CD4-positive, alpha-beta T cell treated with Interleukin-15 for 1 hour (primary cell): ENCODE measurements at places on chromosomes 1 and 21.

- DNase-seq = no peak
Measured at GRCh38 chr1:62840555-62840954, 56.6 kb downstream of the ATG4C start.

- no peak for DNase-seq
Measured at GRCh38 chr1:208479435-208479834, 235.3 kb upstream of the PLXNA2 start.

DNA sequence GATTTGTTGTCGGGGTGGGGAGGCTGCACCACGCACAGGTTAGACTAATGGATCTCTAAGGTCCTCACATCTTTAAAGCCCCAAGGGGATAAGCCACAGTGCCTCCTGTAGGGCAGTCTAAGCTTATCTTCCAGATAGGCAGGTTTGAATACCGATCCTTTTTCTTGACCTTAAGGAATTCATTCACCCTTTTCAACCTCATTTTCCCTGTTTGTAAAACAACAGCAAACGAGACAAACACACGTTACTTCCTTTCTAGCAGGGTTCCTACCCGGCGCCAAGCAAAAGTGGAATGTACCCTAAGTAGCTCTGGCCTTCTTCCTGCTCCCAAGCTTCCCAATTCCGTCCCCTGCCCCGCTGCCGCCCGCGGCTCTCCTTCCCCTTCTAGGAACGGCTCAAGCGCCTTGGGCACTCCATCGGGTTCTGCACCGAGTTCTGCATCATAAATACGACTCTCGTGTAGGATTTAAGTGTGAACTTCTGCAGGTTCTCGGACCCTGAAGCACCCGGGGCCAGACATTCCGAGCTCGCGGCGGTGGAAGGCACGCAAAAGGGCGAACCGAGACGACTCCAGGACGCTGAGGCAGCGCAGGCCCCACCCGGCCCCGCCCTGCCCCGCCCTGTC, 548 bp upstream of the CDC20 start:
- peak; percentile 20 for DNase-seq

GRCh38 chr1:90443354-90443753, 273.7 kb downstream of the BARHL2 start:
- DNase-seq = no peak

GRCh38 chr1:244450597-244451538, 841 bp downstream of the ADSS2 start:
- DNase-seq = peak; percentile 44

DNA sequence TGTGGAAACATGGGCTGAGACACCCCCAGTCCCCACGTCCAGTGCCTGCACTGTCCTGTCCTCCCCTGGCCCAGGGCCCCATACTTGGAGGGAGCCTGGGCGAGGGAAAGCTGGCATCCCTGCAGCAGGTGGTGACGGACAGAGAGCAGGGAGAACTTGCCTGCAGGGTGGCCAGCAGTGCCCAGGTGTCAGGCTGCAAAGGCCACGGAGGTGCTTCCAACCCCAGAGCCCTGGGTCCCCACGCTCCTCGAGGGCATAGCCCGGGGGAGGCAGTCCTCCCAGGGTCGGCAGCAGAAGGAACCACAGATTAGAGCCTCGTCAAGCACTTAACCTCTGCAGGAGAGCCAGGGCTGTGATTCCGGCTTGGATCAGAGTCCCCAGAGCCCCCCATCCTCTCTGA, 77.5 kb downstream of the ARHGEF16 start:
- DNase-seq = no peak

DNA sequence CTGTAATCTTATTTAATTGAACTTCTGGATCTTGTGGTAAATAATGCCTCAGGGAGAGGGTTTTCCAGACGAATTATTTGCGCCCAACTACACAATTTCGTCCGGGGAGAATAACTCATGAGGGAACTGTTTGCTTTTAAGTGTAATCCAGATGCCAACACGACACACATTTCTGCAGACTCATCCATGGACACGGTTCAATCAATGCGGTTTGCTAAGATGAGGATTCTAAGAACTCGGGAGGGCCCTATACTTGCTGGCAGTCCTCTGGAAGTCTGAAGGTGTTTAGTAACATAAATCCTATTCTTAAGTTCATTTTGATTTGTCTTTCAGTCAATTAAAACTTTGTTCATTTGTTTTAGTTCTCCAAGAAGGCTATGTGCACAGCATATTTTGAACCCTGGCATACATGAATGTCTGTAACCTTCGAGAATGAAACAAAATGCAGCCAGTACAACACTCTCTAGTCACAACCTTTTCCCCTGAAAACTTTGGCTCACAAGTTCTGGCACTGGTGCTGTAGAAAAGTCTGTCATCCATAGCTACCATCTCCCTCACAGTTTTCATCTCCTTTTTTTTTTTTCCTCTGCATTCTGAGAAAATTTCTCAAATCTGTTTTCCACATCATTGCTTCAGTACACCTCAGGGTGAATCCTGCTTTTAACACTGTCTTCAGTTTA, 38.8 kb downstream of the DIPK1A start:
- DNase-seq = no peak
